Amniotic epithelial cell (primary cell): ENCODE measurements at places on chromosomes 3 and 15.

DNA sequence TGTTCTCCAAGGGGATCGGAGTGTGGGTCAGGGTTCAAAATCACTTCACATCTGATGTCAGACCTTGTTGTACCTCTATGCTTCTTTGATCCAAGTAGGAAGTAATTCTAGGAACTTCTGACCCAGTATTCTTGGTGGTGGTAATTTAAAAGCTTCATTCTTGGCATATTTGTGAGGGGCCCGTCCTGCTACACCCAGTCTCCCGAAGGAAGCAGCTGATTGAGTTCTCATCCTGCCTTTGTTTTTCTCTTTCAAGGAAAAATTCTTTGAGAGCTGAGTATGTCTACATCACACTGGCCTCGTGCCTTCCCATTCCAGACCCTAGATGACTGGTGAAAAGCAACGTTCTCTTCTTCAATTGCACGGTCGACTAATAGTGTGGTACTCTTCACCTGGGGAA is 234.4 kb upstream of the TPRG1 start:
- DNase-seq: peak; percentile 35

- DNase-seq: no peak
These were observed 15.3 kb downstream of the EXOSC7 start for GRCh38 chr3:44991326-44991725.

DNA sequence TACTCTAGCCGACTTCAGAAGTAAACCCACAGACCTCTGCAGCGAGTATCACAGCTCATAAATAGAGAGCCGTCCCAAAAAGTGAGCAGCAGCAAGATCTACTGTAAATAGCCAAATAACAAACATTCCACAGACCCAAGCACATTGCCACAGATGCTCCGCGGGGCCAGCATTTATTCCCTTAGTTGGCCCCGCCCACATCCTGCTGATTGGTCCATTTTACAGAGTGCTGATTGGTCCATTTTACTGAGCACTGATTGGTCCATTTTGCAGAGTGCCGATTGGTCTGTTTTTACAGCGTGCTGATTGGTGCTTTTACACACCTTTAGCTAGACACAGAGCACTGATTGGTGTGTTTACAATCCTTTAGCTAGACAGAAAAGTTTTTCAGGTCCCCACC is 17.3 kb upstream of the GABRB3 start:
- DNase-seq: no peak

DNA sequence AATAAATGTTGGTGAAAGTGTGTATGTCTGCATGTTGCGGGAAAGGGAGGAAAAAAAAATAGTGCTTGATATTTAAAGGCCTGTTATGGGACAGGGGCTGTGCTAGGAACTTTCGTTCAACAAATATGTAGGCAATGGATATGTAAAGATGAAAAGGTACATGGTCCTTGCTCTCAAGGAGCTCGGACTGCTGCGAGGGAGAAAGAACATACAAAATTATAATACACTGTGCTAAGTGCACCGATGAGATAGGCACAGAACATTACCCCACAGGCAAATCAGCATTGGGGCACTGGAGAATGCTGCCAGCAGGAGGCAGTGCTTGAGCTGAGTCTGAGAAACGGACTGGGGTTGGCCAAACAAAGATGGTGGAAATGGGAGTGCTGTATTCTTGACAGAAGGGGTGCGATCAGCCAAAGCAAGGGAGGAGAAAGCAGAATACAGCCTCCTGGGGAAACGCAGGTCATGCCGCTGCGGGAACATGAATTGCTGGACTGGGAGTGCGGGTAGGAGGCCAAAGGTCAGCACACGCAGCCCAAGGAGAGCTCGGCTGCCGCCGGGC is 649 bp downstream of the C15orf40 start:
- DNase-seq: peak; percentile 77

- peak; percentile 66 for DNase-seq
These were observed 780 bp upstream of the ACAD9 start for GRCh38 chr3:128878556-128879124.

DNA sequence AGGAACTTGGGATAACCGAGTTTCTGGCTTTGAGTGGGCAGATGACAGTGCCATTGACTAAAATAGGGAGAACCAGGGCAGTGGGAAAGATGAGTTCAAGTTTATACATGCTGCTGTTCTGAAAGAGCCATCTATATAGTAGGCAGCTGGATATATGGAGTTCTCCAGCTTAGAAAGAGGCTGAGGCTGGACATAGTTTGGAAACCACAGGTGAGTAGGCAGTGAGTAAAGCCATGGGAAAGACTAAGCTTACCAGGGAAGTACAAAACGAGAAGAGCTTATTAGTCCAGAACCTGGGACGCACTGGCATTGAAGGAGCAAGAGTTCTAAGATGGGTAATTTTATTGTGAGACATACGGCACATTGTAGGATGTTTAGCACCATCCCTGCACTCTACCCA is 54.2 kb downstream of the MSL2 start:
- no peak for DNase-seq

- DNase-seq: no peak
These were observed 803 bp upstream of the B3GNT5 start for GRCh38 chr3:183252118-183252782.

- no peak for DNase-seq
These were observed 143.2 kb downstream of the KLHL25 start for GRCh38 chr15:85651548-85651947.

- DNase-seq: no peak
These were observed 10.0 kb downstream of the BHLHE40 start for GRCh38 chr3:4988983-4989834.

DNA sequence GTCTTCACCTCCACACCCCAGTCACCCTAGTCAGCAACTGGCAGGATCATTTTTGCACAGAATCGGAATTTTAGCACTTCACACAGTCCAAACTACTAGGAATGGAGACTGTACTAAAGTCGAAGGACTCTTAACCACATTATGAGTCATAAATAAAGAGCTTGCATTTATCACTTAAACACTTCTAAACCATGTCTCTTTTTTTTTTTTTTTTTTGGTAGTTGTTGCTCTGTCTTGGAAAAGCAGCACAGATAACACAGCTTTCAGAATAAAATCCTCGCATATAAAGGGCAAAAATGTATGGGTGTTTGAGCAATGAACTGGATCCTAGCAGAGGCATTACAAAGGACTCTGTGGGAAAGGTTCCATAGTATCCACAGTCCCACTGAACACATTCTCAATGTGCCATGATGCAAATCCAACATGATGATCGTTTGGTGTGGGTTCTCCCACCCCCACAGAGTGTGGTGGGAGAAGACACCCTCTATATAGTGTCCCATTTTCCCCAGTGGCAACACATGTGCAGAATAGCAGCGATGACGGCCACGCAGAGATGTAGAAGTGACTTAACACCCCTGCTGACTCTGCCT is 47.1 kb downstream of the FOXP1 start:
- peak; percentile 90 for DNase-seq

DNA sequence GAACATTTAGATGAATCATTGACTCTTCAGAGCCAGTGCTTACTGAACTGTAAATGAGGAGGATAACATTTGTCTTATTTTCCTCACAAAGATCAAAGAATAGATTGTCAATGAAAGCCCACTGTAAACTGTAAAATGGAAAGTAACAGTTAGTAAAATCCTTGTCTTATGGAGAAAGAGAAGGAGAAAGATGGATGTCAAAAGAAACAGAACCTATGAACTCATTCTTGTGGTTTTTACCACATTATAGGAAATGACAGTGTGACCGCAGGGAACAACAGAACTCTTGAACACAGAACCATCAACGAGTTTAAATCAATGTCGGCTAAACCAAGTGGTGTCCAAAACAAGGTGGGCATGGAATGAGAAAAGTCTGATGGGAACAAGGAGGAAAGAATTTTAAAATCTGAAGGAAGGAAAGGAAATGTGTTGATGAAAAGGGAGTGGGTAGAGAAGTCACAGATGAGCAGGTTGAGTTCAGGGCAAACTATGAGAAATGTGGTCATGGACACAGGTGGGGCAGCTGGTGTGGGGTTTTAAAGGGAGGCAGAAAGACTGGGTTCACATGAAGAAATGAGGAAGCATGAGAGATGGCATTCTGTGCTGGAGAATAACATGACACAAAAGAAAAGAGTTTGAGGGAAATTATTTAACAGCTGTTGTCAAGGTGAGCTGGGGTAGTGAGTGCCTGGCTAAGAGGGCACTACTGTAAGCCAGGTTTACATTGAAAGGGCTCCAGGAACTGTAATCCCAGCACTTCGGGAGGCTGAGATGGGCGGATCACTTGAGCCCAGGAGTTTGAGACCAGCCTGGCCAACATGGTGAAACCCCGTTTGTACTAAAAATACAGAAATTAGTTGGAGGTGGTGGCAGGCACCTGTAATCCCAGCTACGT is 42.4 kb upstream of the ETV5 start:
- no peak for DNase-seq

DNA sequence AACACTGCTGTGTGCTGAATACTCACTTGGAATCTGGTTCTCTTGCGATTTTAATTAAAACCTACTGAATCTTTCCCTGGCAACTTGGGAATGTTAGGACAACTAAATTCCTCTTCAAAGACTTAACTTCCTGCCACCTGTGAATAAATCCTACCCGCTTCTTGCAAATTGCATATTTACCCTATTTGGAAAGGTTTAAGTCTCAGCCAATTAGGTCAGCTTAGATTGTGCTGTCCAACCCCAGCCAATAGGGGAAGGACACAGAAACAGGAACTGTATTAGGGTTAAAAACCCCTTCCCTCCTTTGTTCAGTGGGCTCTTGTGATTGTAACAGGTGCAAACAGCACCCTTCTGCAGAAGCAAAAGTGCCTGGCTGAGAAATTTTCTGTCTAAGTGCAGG is 38.6 kb upstream of the FSTL1 start:
- DNase-seq: no peak

DNA sequence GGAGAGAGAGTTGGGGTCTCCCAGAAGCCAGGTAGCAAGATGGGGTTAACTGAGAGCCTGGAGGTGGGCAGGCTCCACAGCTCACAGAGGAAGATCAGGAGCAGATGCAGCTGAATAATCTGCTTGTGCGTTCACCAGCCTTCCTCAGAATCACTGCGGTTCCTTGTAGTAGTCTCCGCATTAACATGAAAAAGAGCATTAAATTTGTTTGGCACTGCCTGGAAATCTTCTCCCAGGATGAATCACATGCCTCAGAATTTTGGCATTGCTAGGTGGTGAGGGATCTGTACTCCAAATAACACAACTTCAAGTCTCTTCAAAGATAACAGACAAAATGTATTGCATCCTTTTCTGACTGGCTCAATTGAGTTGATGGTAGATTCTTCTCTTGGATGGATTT is 700.6 kb upstream of the ARRDC4 start:
- no peak for DNase-seq

DNA sequence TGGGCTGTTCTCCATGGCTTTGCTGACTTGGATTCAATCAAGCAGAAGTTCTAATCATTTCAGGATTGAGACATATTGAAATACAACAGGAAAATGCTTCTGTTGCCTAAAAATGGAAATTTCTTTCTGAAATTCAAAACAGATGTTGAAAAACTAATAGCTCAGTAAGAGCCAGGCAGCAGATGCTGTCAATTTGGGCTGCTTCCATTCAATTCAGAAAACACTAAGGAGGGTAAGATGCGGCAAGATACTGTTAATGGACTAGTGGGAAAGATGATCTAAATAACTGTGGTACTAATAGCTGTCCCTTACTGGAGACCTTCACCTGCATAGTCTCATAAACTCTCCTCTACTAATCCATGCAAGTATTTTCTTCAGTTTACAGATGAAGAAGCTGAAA is 53.5 kb downstream of the DGKG start:
- DNase-seq: no peak

DNA sequence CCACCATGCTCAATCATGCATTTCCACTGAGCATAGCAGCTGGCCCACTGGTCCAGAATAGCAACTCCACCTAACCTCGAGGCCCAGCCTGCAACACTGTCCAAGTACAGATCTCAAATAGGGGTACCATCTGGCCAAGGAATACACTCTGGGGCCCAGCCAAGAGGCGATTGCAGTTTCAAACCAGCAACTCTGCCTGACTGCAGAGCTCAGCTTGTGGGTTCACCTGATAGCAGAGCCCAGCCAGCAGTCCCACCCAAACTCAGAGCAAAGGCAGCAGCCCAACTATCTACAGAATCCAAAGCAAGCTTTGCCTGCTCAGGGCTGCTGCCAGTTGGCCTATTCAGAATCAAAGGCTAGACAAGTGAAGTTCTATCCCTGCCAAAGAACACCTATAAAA is 30.5 kb downstream of the POLQ start:
- no peak for DNase-seq

GRCh38 chr3:167976516-167977361 is 119.0 kb downstream of the GOLIM4 start:
- peak; percentile 53 for DNase-seq

DNA sequence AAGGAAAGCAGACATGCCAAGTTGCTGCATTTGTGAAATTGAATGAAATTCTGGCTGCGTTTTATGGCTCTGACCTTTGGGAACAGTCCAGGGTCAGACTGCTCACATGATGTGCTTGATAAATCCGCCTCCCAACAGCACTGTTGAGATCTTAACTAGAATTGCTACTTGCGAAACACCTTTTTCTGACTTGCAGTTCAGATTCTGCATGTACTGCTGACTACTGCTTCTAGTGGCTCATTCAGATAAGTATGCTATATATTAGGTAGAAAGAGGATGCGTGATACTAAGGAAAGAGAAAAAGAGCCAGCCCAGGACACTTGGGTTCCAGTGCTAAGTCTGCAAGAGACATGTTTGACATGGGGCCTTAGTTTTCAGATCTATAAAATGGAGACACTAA is 129.4 kb downstream of the LPP start:
- peak; percentile 85 for DNase-seq

DNA sequence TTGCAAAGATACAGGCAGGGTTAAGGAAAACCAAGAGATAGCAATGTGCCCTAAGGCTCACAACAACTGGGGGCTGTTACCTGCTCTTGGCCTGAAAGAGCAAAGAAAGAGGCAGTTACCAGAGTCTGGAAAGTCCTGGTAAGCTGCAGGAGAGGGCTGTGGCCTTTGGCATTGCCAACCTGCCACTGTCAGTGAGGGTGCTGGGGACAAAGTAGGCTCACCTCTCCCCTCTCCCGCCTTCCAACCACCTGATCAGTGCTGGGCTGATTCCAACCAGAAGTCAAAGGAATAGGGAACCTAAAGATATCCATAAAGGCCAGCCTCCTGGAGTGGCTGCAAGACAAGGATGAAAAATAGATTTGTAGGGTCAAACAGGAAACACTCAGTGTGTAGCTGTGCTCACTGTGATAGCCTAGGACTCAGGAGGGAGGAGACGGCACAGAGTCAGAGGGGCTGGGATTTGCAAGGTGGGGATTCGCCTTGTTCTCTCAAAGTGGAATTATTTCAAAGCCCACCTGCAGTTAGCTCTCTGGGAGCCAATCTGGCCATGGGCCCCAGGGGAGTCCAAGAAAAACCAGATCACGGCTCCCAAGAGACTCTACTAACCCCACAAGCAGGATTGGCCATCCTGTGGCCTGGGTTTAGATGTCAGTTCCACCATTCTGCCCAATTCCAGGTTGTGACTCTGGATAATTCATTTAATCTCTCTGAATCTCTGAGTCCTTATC is 204.0 kb upstream of the BCL6 start:
- no peak for DNase-seq

DNA sequence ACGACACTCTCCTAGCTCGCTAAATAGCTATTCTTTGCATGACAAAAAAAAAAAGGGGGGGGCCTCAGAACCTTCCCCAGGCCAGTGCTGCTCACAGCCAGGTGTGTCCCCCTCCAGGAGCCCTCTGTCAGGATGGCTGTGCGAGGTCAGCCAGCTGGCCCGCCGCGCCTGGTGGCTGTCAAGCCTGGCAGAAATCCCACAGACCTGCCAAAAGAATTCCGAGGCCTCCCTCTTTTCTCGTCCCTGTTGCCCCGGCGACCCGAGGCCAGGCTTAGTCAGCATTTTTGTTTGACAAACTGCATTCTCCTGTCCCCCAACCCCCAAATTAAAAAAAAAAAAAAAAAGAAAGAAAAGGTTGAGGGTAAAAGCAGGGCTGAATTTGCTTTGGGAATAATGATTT is 61.9 kb downstream of the TM4SF4 start:
- DNase-seq: no peak
